ENCODE measurements at places on chromosomes 4 and X.

DNA sequence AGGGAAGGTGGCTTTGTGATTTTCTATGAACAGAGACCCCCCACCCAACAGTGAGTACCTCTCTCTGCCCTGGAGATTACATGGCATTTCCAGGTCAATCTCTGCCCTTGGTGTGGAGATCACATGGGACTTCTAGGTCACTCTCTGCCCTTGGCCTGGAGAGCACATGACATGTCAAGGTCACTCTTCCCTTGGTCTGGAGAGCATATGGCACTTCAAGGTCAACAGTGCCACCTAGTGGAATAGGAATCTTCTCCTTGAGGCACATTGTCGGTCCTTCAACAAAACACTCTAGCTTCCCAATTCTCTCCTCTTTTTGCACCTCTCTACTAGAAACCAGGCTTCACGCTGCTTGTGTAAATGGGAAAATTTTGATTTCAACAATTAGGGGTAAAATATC, 66.2 kb upstream of the TACR3 start:
- DNase-seq: peak; percentile 53

- no peak for DNase-seq
These were observed 67.4 kb upstream of the INPP4B start for GRCh38 chr4:142913461-142914030.

GRCh38 chr4:123306769-123307168, 89.8 kb upstream of the SPRY1 start:
- DNase-seq: no peak

DNA sequence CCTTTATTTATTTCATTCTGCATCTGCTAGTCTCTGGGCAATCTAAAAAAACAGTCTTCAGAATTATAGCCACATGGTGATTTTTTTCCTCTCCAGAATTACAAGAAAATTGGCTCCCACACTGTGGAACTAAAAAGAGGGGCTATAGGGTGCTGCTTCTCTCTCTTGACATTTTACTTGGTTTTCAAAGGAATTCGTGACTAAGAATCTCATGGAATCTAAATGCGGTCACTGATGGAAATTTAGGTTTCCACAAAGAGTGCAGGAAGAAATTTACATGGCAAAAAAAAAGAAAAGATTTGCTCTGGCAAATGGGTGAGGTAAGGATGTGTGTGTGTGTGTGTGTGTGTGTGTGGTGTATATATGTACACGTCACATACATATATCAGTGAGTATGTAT, 10.2 kb downstream of the ATXN3L start:
- no peak for DNase-seq

DNA sequence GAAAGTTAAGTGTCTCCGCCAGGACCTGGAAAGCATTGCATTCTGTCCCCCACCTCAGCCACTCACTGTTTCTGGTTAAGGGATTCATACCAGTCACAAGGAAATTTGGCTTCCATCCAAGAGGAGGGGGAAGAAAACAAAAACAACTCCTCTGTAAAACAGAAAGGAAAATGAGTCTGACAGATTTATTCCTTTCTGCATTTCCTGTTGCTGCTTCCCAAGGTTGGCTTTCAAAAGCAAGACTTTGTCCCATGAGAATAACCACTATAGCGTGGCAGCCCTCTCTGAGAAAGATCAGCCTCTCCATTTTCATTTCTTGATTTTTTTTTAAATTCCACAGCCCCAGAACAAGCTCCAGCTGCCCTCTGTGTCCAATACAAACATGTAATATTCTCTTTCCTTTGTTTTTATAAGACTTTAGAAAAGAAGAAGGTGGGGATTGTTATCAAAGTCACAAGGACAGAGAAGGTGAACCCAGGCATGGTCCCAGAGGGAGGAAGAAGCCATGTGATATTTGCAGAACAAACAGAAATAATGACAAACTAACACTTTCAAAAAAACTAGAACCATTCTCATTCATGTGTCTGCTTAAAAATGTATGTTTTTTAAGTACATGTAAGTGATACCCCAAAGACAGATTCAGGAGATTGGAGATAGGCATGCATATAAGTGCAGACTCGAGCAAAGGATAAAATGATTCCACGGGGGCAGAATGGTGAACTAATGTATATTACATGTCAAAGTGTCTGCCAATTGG, 90.7 kb upstream of the DCLK2 start:
- peak; percentile 51 for DNase-seq

GRCh38 chr4:136740326-136740725, 792.0 kb downstream of the PCDH18 start:
- no peak for DNase-seq

DNA sequence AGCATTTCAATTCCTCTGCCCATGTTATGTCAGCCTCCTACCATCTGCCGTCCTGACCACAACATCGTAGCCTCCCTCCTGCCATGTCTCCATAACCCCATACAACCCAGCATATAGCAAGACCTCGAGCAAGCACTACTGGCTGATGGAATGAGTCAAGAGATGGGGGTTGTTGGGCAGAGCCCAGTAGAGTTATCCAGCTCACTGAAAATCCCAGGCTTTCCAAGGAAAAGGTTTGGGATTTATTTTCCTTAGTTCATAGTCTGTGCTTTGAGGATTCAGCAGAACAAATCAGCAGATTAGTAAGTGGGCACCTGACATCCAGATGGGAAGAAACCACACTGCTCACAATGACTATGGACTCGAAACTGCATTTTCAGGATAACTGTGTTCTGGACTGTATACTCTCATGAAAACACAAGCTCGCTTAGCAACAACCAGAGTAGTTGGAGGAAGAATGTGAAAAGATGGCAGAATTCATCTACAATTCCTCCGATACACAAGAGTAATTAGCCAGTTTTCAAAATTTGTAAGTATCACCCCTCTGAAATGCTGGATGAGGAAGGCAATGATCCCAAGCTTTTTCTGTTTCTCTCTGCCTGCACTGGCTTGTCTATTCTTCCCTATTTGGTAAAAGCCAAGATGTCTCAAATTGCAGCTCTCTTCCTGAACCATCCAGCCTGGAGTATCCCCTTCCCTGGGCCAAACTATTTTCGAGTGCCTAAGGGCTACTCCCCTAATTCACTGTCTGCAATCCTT, 186.2 kb upstream of the TBL1X start:
- DNase-seq: no peak

DNA sequence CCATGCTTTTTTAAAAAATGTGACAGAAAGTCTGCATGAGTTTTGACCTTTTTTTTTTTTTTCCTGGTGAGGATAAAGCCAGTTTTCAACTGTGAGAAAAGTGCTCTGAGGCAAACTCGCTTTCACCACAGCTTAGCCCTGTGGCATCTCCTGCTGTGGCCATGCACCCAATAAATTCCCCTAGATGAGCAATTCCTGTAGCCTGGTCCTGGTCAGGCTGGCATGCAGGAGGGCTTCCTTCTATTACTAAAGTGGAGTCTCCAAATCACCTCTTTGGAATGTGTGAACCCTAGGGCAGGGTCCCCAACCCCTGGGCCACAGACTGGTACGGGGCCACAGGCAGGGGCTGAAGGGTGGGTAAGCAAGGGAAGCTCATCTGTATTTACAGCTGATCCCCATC, 265.4 kb downstream of the RAPGEF2 start:
- DNase-seq: no peak

All from activated CD4-positive, alpha-beta T cell treated with anti-CD3 and anti-CD28 coated beads, Interleukin-2, amount 10 ng/mL, durations not matched to agents 24 days and 14 days (primary cell).